H9 (cell line): ENCODE measurements at places on chromosomes 5 and 9. TPM values are rescaled to one million over a fixed set of nuclear protein-coding genes. Genes with fewer than 3 reads are reported as not detected.
A peak's percentile ranks its signal among the peaks of the same experiment; 100 is the strongest.

- no peak for DNase-seq
These were observed 109.1 kb upstream of the RPS23 start for GRCh38 chr5:82387001-82387818.

DNA sequence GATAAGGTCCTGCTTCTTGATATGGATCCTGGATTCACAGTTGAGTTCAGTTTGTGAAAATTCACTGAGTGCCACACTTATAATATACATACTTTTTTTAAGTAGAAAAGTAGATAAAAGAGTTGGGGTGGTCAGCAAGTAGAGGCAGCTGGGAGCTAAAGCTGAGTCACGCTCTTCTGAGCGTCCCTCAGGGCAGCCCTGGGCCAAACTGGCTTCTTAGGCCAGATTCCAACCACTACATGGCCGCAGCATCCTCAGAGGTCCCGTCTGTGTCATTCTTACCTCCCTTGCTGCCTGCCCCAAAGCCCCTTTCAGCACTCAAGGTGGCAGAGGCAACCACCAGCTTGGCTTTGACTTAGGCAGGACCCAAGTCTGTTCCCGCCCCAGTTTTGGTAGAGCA, 123.3 kb upstream of the TBC1D2 start:
- DNase-seq = no peak

- DNase-seq = no peak
These were observed 180.2 kb downstream of the HSPA4 start for GRCh38 chr5:133232011-133232410.

DNA sequence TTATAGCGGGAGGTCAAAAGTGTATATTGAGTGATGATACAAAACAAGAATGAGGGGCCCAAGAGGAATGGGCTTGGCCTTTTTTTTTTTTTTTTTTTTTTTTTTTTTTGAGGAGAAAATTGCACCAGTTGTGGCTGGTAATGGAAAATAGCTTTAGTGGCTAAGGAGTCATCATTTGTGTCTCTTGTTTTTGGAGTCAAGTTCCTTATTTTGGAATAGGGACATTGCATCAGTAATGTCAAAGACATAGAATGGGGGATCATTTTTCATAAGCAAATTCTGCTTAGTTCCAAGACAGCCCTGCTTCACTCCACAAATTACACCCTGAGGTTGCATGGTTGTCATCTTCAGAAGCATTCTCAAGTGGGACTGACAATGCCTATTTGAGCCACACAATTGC, 137.4 kb downstream of the STK32A start:
- no peak for DNase-seq

- no peak for DNase-seq
These were observed 45.9 kb upstream of the MTMR12 start for GRCh38 chr5:32358611-32359010.

- DNase-seq = no peak
These were observed 180.7 kb downstream of the KDM4C start for GRCh38 chr9:6938447-6938846.

- DNase-seq = no peak
These were observed 38.2 kb downstream of the CXXC5 start for GRCh38 chr5:139686356-139686705.

GRCh38 chr5:117615226-117615625, 1040.6 kb upstream of the SEMA6A start:
- no peak for DNase-seq

DNA sequence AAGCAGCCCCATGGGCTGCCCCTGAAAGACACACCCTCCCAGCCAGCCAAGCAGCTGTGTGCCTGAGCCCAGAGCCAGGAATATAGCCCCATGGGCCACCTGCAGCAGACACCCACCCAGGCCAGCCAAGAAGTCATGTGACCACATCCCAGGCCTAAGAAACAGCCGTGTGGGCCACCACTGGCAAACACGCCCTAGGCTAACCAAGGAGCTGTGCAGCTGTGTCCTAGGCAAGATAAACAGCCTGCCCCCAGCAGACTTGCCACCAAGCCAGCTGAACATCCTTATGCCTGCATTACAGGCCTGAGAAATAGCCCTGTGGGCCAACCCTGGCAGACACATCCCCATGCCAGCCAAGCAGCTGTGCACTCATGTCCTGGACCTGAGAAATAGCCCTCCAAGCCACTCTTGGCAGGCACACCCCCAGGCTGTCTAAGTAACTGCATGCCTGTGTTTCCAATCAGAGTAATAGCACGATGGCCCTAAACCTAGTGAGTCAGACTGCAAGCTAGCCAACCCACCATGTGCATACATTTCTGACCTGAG, 143.0 kb downstream of the ADAMTS6 start:
- peak; percentile 28 for DNase-seq

DNA sequence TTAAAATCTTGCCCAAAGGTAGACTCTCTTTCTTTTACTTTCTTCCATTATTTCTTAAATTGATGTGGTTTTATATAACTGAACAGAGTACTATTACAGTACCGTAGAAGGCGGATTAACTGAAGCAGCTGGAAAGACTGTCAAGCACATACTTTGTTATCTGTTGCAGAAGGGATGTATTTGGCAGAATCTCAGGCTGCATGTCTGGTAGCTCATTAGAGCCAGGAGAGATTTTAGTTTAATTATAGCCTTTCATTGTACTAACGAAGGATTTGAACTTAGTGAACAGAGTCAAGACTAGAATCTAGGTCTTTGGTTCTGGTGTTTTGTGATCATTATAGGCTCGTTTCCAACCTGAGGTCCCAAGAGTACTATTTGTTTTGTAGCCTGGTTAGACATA, 20.6 kb downstream of the ZNF354C start:
- no peak for DNase-seq

- DNase-seq = no peak
These were observed at the start of gene GPSM1 for GRCh38 chr9:136327304-136327974. GPSM1 (plus strand) TSS chr9:136327539; CDS start chr9:136327696, 157 bp downstream.

GRCh38 chr9:76921165-76921564, 15.3 kb upstream of the PRUNE2 start:
- no peak for DNase-seq

- DNase-seq = no peak
These were observed 28.9 kb downstream of the HSDL2 start for GRCh38 chr9:112408819-112409218.

GRCh38 chr5:6261668-6262067, 116.7 kb downstream of the MED10 start:
- no peak for DNase-seq

DNA sequence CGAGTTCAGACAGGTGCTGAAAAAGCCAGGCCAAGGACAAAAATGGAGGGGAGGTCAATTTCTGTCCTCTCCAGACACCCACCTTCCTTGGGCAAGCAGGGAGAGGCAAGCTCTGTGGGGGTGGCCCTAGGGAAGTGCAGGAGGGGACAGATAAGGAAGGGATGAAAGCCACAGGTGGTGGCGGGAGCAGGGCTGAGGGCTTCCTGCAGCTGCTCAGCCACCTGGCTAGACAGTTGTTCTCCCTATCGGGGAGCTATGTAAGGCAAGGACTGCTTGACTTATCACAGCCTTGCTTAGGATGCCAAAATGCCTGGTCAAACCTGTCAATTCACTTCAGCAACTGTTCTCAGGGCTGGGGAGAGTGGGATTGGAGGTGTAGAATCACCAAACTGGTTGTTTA, 266.1 kb downstream of the ZSWIM6 start:
- DNase-seq = no peak

- DNase-seq = no peak
These were observed 1.7 kb upstream of the STOML2 start for GRCh38 chr9:35104586-35104985.

GRCh38 chr5:10633271-10634049, 69.6 kb downstream of the ANKRD33B start:
- DNase-seq = no peak

GRCh38 chr5:160105686-160106360, 13.4 kb downstream of the PWWP2A start:
- DNase-seq = no peak

- no peak for DNase-seq
These were observed 22.6 kb downstream of the PTGS1 start for GRCh38 chr9:122393284-122393983.

GRCh38 chr9:115264313-115264712, 146.4 kb upstream of the TNC start:
- no peak for DNase-seq

- no peak for DNase-seq
These were observed 1.5 kb upstream of the MRPS30 start for GRCh38 chr5:44807269-44807668.

DNA sequence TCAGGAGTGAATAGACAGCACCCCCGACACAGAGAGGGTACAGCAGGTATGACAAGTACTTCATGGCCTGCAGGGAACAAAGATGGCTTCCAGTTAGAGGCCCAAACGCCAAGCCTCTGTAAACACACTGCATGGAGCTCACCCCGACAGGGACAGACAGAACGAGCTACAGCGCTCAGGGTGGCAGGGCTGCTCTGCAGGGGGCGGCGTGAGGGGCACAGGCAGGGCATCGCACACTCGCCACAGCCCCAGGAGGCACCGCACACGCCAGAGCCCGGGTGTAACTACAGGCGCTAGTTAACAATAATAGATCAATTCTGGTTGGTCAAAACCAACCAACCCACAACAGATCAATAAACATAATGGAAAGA, 21.1 kb downstream of the CLPTM1L start:
- peak; percentile 5 for DNase-seq

DNA sequence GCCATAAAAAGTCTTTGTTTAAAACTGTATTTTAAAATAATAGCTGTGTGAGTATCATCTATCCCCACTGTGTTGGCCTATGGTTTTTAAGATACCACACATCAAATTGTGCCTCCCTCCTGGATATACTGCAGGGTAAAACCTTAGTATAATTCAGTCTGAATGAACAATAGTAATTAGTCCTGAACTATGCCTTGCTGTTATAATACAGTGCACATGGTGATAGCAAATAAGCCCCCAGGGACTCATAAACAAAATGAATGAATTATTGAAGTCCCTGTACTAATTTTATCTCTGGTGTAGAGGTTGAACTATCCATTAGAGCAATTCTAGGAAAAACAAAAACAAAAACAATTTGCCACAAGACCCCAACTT, 142.7 kb upstream of the ADAMTSL1 start:
- DNase-seq = no peak

DNA sequence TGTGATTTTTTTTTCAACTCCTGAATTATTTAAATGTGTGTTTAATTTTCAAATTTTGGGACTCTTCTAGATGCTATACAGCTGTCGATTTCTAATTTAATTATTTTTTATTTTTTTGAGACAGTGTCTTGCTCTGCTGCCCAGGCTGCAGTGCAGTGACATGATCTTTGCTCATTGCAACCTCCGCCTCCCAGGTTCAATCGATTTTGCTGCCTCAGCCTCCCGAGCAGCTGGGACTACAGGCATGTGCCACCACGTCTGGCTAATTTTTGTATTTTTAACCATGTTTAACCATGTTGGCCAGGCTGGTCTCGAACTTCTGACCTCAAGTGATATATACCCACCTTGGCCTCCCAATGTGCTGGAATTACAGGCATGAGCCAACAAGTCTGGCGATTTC, 28.6 kb downstream of the CSNK1G3 start:
- DNase-seq = no peak

Gene LMX1B
- total RNA-seq = 0.70 and 0.85 TPM in 2 replicates

Gene CFAP157
- total RNA-seq = 0.15 and 0.22 TPM in 2 replicates

Gene GALT
- total RNA-seq = 39.2 and 41.5 TPM in 2 replicates

Gene TLR4
- 0.07 TPM in 2 replicates for total RNA-seq

Gene SOX30
- total RNA-seq = 0.13 TPM in 1 of 2 replicates, not detected in the other
